Stimulated activated CD4-positive, alpha-beta T cell treated with anti-CD3 and anti-CD28 coated beads, Interleukin-12 subunit alpha, Interleukin-12 subunit beta, amount 100 ng/mL, for 24 hours (primary cell): ENCODE measurements at places on chromosomes 4 and X.
A peak's percentile ranks its signal among the peaks of the same experiment; 100 is the strongest.

GRCh38 chrX:44568196-44568595 lies 25.5 kb upstream of the FUNDC1 start:
- no peak for DNase-seq

GRCh38 chrX:30278365-30278764 lies 30.8 kb downstream of the NR0B1 start:
- DNase-seq, result no peak

- no peak for DNase-seq
Observed at GRCh38 chr4:54626113-54626512, 31.6 kb upstream of the KIT start.

DNA sequence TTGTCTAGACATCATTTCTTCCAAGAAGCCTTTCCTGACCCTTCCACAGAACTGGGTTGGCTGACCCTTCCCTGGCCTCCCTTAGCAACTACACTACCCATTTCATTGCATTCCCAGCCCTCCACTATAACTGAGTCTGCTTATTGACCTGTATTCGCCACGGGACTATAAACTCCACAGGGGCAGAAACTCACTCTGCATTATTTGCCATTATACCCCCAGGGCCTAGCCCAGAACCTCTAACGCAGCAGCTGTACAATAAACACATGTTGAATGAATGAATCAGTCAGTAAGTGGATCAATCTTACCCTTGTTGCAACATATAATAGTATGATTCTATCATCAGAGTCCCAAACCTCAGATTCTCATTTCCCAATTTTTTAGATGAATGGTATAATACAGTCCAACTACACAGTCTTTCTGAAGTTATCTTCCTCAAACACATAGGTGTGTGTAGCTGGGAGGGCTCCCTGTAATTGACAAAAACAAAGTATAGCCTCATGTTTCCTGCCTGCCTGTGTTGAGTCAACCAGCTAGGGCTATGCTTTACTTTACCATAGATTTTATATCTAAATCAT lies 209.3 kb downstream of the CHIC2 start:
- DNase-seq, result no peak

- no peak for DNase-seq
Observed at GRCh38 chr4:90137555-90137954, 10.4 kb downstream of the CCSER1 start.

DNA sequence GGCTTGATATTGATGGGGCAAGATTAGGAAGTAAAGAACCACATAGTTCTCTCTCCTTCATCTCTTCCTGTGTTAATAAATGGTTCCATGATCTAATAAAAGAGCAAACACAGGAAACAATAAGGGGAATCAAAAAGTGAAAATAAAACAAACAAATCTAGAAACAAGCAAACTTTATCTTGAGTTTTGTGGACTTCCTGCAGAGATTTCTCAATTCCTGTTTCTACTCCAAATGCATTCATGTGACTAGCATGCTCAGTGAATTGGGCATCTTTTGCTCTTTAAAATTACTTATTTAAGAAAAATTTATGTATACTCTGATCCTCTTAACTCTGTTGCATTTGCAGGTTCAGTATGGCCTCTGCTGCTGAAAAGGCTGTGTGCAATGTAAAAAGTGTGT lies 682.0 kb downstream of the KCTD8 start:
- DNase-seq, result no peak

DNA sequence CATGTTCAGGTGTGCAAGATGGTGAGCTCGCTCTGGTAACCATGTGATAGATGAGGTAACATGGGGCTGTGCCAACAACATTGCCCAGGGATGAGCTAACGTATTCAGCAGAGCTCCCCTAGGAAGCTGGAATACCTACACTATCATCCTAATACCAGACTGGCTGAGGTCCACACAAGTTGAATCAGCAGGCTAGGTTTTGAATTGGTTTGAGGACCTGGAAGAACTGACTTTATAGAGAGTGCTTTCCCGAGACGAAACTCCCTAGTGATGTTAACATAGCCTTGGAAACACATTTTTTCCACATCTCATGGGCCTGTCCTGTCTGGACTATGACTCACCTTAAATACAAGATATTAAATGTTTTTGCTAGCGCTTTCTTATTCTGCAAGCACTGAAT lies 56.7 kb downstream of the IGFBP7 start:
- DNase-seq, result no peak

DNA sequence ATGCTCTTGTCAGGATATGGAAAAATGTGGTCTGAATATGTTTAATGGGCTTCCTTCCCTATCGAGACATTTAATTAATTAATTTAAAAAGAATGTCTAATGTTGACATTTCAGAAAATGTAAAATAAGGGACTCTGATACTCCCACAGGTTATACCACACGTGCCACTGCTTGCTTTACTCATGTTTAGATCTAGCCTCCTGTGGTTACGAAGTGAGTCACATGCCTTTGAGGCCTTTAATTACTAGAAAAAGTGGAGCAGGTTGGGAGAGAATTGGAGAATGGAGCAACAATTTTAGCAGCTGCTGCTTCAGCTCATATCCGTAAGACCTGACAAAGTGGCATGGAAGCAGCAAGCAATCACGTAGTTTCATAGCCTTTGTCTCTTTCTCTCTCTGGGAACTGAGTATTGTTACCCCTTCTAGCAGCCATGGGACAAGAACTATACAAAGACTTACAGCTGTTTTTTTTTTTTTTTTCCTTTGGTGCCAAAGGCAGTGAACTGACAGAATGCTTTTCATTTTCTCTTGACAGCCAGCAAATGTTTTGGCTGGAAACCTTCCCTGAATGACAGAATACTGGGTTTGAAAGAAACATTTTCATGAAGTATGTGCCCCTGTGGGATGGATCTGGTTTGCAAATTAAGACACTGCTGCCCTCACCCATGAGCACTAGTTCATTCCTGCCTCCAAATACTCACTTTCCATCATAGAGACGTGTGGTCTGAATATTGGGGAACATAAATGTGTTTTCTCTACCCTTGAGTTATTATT lies 355.1 kb upstream of the PABPC5 start:
- no peak for DNase-seq

GRCh38 chrX:103513476-103514108 lies 5.7 kb downstream of the RAB40A start:
- DNase-seq, result no peak

DNA sequence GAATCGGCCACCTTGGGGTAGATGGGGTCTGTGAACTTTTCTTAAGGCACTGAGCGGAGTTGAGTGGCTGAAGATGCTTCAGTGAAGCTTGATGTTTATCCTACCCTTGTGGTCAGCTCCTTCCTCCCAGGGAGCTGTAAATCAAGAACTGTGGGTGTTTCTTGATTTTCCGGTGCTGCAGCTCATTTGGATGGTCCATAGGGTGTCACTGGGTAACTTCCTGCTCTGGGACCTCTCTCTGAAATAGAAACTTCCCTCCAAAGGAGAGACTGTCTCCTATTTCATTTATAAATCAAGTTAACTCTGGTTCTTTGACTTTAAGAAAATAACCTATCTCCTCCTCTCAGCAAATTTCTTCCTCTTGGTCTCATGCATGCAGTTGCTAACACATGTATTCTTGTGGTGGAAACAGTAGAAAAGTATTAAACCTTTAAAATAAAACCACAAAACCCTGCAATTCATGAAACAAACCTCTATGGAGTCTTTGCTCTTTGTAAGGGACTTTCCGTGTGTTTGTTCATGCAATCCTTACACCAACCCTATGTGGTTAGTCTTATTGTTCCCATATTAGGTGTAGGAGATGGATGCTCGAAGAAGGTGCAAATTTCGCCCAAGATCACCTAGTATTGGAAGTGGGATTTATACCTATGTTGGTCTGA lies 110.3 kb downstream of the SHROOM3 start:
- no peak for DNase-seq

DNA sequence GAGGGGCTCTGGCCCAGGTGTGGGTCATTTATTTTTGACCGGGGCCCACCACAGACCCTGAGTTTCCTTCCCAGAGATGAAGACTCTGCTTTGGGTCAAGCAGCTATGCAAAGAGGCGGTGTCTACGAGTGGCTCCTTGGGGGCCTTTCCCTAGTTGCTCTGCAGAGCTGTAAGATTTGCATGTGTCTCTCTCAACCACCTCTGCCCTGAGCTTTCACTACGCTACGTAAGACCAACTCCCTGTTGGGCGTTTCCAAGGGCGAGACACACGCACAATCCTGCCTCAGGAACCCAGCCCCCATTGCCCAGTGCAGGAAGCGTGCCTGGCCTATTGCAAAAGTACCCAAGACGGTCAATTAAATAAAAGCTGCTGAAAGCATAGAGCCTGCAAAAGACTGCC lies 10.0 kb upstream of the ANOS1 start:
- no peak for DNase-seq

GRCh38 chrX:48782795-48783194 lies 3.6 kb upstream of the GATA1 start:
- no peak for DNase-seq

DNA sequence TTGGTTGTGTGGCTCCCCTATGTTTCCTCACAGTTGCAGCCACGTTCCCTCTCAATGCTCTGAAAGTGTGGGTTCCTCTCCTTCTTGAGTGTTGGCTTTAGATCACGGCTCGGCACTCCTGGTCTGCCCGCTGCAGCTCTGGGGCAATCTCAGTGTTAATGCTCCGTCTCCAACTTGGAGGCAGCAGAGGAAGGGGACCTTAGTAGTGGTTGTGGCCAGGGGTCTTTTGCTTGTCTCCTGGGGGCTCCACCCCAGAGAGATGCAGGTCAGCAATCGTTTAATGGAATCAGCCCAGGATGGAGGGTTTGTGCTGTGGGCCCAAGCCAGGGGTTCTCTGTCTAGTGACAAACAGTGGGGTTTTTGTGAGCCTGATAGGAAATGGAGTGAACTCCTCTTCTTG lies 849.4 kb upstream of the DIAPH2 start:
- no peak for DNase-seq

- DNase-seq, result no peak
Observed at GRCh38 chr4:117941611-117942010, 92.7 kb upstream of the NDST3 start.

- DNase-seq, result no peak
Observed at GRCh38 chr4:145852256-145852839, 86.3 kb downstream of the ZNF827 start.

DNA sequence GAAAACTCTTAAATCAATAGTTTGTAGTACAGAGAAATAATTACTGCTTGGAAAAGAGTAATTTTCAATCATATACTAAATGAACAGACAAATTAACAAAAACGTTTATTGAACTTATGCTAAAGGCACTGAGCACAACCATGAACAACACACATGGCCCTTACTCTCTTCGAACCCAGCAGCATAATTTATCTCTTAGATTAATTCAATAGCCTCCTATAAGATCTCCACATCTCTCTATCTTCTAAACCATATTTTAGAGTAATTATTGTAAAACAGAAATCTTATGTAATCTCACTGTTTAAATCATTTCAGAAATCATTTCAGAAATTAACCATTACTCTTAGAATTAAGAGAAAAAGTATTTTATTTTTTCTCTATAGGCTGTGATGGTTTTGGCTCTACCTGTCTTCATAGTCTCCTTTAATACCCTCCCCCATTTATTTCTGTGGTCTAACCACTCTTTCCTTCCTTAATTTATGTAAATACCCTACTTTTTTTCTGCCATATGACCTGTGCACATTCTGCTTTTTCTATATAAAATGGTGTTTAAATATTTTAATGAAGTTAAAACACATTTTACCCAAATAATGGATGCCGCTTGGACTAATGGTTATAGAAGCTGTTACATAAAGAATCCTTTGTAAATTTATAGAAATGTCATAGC lies 218.5 kb downstream of the CCSER1 start:
- DNase-seq, result no peak

- DNase-seq, result no peak
Observed at GRCh38 chr4:91288702-91289311, 1015.0 kb upstream of the GRID2 start.

- DNase-seq, result no peak
Observed at GRCh38 chrX:97398030-97398551, 514.4 kb downstream of the RPA4 start.

DNA sequence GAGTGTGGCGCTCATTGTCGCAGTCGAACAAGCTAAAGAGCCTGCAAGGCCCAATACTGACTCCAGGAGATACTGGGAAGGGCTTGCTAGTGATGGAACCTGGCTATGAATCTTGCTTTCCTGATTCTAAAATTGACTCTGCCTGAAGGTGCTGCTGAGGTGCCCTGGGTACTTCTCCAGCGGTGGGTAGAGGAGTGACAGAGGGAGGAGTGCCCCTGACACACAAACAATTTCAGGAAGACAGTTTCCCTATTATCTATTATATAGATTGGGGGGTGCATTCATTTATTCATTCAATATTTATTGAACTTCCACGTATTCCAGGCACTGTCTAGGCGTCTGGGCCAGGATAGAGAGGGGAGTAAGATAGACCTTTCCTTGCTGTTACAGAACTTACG lies 339.2 kb upstream of the GATB start:
- no peak for DNase-seq

- no peak for DNase-seq
Observed at GRCh38 chr4:120865985-120866384, 56.5 kb downstream of the PRDM5 start.

DNA sequence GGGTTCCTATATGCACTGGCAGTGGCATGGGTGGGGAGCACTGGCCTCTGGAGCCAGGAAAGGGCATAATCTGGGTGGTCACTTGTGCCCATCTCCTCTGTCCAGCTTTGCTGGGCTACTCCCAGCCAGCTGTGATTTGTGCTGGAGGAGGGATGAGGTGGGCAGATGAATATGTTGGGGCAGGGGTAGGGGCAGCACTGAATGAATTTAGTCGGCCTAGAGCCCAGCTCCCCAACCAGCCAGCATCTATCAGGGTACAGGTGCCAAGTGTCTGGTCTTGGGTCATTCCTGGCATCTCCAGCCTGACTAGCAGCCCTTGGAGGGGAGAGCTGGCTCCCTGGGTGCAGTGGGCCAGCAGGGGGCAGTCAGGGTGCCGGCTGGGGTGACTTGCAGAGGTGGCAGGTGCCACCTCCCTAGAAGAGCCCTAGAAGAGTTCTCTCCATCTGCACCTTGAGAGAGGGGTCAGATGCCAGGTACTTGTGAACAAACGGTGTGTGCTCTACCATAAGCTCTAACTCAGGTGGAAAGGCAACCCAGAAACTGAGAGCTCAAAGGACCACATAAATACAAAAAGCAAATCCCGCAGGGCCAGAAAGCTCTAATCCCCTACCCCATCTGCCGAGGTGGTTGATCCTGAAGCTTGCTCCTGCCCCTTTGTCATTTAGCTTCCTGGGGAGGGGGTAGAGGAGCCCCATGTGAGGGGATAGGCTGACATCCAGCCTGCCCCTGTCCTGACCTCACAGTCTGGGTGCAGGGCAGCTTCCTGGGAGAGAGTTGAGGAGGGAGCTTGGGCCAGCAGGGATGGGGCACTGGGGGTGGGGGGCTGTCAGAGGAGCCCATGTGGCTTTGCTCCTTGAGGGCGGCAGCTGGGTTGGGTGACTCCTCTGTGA lies 2.2 kb downstream of the SORCS2 start:
- DNase-seq, result peak; percentile 22

DNA sequence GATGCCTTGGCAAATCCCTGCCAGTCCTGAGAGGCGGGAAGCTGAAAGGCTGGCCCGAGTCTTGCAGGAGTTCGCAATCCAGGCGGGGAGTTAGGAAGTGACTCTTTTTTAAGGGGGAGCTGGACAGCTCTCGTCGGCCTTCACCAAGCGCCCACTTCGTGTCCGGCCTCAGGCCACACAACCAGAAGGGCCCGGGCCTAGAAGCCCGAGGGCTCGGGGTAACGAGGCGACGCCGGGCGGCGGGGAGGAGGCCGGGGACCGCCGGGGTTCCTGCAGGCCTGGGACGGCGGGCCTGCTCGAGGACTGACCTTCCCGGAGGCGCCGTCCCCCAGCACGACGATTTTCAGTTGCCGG lies 395 bp downstream of the RAB28 start:
- peak; percentile 4 for DNase-seq
